ENCODE measurements at places on chromosomes 3 and 15.
A peak's percentile ranks its signal among the peaks of the same experiment; 100 is the strongest.

GRCh38 chr15:76062286-76062685 is 2.5 kb downstream of the TMEM266 start:
- peak; percentile 32 for DNase-seq
- peaks cover under 1% of the 10 kb centered on the region for H3K4me1 ChIP-seq
- H3K27ac ChIP-seq = no peak overlapping the region
- no peak overlapping the region for H3K4me3 ChIP-seq

DNA sequence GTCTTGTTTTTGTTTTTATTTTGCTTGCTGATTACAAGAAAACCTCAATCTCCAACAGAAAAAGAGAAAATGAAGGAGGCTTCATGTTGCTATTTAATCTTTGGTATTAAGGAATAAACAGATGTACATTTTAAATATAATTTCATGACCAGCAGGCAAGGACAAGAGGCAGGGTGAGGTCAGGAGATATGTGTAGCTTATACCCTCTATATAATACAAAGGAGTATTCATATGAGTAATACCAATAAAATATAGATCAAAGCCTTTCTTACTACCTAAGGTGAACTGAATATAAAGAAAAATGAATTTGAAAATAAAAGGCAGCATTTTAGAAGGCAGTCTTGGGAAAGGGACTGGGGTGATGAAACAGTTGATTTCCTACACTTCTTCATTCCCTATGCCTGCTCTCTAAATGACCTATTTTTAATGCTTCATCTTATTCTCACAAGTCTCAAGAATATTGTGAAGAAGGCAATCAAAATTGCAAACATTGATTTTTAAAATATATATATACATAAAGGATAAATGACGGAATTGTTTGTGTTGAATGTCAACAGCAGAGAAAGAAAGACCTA is 8.6 kb upstream of the CBLB start:
- no peak overlapping the region for H3K4me3 ChIP-seq
- DNase-seq = no peak
- H3K4me1 ChIP-seq = peaks cover 4% of the 10 kb centered on the region
- no peaks in the 10 kb centered on the region for H3K27me3 ChIP-seq

GRCh38 chr3:115576325-115576875 is 46.9 kb upstream of the GAP43 start:
- no peak for DNase-seq
- no peak overlapping the region for H3K27ac ChIP-seq
- H3K4me3 ChIP-seq = no peak overlapping the region
- H3K4me1 ChIP-seq = no peaks in the 10 kb centered on the region
- H3K36me3 ChIP-seq = no peaks in the 10 kb centered on the region

DNA sequence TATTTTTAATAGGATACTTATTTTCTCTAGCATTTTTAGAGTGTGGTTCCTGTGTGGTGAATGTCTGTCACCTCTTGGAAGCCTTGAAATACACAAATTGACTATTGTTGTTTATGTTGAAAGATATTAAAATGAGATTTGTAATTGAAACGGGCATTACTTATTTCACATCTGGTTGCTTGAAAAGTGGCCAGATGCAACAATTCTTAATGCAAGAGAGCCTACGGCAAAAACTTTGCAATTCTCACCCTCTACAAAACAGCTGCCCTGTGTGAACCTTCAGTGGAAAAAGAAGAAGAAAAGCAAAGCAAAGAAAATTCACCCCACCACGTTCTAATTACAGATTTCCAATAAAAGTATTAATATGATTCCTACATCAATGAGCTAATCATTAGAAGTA is 46.6 kb downstream of the PPARG start:
- no peaks in the 10 kb centered on the region for H3K36me3 ChIP-seq
- H3K4me1 ChIP-seq = no peaks in the 10 kb centered on the region
- H3K4me3 ChIP-seq = no peak overlapping the region
- H3K27me3 ChIP-seq = no peaks in the 10 kb centered on the region
- H3K27ac ChIP-seq = no peak overlapping the region

DNA sequence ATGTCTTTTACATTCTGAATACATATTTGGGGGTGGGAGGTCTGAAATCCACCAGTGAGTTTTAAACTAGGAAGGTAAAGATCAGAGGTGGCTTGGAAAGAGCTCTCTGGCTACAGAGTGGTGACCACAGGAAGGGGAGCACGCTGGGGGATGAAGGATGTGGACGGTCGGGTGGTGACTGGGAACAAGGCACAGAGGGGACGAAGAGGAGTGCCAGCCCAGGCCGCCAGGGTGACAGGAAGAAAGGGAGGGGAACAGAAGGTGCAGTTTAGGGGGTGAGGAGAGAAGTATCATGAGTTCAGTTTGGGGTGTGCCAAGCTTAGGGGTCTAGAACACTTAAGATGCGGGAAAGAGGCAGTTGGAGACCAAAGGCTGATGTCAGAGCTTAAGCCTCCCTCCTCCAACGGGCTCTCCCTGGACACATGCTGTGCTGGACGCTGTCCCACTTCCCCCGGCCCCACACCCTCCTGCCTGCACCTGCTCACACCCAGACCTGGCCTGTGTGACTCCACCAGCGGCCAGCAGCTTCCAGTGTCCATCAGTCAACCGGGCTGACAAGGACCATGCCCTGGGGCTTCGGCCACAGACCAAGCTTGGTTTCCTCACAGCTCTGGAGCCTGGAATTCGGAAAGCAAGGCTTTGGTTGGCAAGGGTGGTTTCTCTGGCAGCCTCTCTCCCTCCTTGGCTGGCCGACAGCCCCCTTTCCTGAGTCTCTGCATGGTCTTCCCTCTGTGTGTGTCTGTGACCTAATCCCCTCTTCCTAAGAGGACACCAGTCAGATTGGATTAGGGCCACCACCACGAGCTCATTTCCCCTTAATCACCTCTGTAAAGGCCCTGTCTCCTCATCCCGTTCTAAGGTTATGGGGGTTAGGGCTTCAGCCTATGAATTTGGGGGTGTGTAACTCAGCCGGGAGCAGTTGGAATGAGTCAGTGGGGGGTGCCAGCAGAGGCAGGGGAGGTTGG is 120.4 kb upstream of the IQSEC1 start:
- H3K36me3 ChIP-seq = no peaks in the 10 kb centered on the region
- DNase-seq = no peak
- no peaks in the 10 kb centered on the region for H3K4me1 ChIP-seq
- no peak overlapping the region for H3K27ac ChIP-seq
- H3K4me3 ChIP-seq = no peak overlapping the region

GRCh38 chr3:192727032-192727847 is at the start of gene FGF12:
FGF12 (minus strand) TSS chr3:192727541.
- H3K4me1 ChIP-seq = no peaks in the 10 kb centered on the region
- H3K27ac ChIP-seq = no peak within 1 kb of the TSS
- no peaks in the 10 kb centered on the region for H3K27me3 ChIP-seq
- no peak within 1 kb of the TSS for H3K4me3 ChIP-seq
- H3K36me3 ChIP-seq = no peaks in the 10 kb centered on the region

GRCh38 chr15:43127752-43128151 is 5.6 kb upstream of the TMEM62 start:
- no peaks in the 10 kb centered on the region for H3K27me3 ChIP-seq
- no peaks in the 10 kb centered on the region for H3K36me3 ChIP-seq
- H3K4me1 ChIP-seq = peaks cover under 1% of the 10 kb centered on the region
- H3K27ac ChIP-seq = no peak overlapping the region
- no peak for DNase-seq

GRCh38 chr3:59866076-59866475 is 816.3 kb upstream of the CFAP20DC start:
- DNase-seq = no peak
- no peak overlapping the region for H3K27ac ChIP-seq
- peaks cover 2% of the 10 kb centered on the region for H3K4me1 ChIP-seq
- 0 out of 2 replicates have a peak, but pooled peaks cover 1% of the 10 kb centered on the region for H3K27me3 ChIP-seq
- no peak overlapping the region for H3K4me3 ChIP-seq

GRCh38 chr15:59322056-59322759 is 50.5 kb downstream of the MYO1E start:
- no peak overlapping the region for H3K4me3 ChIP-seq
- no peaks in the 10 kb centered on the region for H3K27me3 ChIP-seq
- no peak for DNase-seq
- peaks cover 2% of the 10 kb centered on the region for H3K4me1 ChIP-seq

- H3K36me3 ChIP-seq = no peaks in the 10 kb centered on the region
- H3K27ac ChIP-seq = no peak overlapping the region
- H3K4me3 ChIP-seq = peak overlapping the region; percentile 54
- peak; percentile 66 for DNase-seq
- H3K4me1 ChIP-seq = no peaks in the 10 kb centered on the region
Observed at GRCh38 chr15:99928429-99928981, 195.3 kb upstream of the LYSMD4 start.

DNA sequence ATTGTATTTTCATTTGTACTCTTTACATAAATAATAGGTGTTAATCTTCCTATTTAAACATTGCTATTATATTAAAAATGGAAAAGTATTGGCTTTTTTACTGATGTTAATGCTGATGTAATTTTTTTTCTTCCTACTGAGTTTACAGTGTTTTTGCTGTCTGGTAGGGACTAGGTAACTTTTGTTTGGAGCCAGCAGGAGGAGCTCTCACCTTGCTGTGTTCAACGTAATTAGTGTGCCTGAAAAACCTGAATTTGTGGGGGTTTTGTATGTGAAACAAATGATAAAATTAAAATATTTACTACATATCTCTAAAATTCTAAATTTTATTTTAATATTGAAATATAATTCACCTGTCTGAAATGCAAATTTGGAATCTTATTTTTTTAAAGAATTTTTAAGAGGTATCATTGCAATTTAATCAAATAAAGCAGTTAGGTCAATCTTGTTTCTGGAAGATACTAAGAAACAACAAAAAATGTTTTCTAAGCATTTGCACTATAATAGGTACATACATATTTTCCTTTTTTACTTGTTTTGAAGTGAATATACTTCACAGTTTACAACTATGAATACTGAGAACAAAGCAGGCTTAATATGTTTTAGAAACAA is 48.8 kb downstream of the EPHA6 start:
- no peaks in the 10 kb centered on the region for H3K4me1 ChIP-seq
- H3K36me3 ChIP-seq = no peaks in the 10 kb centered on the region
- H3K27ac ChIP-seq = no peak overlapping the region
- H3K27me3 ChIP-seq = no peaks in the 10 kb centered on the region
- no peak overlapping the region for H3K4me3 ChIP-seq
- peak; percentile 2 for DNase-seq

DNA sequence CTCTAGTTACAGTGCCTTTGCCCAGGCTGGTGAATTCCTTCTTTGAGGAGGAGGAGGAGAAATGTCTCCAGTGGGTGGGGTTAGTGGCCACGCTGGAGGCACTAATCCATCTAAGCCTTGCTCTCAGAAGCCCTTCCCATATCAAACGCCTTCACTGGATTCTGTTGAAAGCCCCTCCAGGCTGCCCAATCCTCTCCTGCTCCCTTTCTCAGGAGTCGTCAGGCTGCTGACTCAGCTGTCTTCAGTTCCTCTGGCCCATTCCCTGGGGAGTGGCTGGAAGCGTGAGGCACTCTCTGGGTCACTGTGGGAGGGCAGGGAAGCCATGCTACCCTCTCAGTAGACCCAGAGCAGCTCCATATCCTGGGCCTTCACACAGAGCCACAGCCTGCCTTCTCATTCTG is 2.7 kb downstream of the AP2M1 start:
- peaks cover 54% of the 10 kb centered on the region for H3K36me3 ChIP-seq
- H3K4me1 ChIP-seq = peaks cover 10% of the 10 kb centered on the region
- peak overlapping the region; percentile 81 for H3K27ac ChIP-seq

- no peaks in the 10 kb centered on the region for H3K27me3 ChIP-seq
- no peaks in the 10 kb centered on the region for H3K36me3 ChIP-seq
- no peak overlapping the region for H3K4me3 ChIP-seq
- no peaks in the 10 kb centered on the region for H3K4me1 ChIP-seq
- no peak overlapping the region for H3K27ac ChIP-seq
- peak; percentile 76 for DNase-seq
Observed at GRCh38 chr3:104796556-104796955, 570.2 kb upstream of the ALCAM start.

- H3K36me3 ChIP-seq = no peaks in the 10 kb centered on the region
- H3K4me1 ChIP-seq = 0 out of 2 replicates have a peak, but pooled peaks cover 5% of the 10 kb centered on the region
- DNase-seq = peak; percentile 64
Observed at GRCh38 chr15:40633178-40633577, 39.1 kb downstream of the KNL1 start.

DNA sequence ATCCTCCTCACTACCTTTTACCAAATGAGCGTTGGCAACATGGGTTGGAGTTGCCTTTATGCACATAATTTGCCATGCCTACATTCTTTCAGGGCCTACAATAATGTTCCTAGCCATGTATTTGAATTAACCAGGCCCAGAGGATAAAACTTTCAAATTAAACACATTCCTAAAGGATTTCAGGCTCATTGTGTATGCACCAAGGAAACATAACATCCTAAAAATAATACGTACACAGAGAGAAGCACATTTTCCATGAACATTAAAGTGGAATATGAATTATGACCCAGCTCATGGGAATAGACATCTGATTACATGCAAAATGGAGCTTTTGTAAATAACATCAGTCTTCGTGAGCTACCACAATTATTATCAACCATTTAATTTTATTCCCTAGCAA is 203.3 kb downstream of the RORA start:
- H3K4me3 ChIP-seq = no peak overlapping the region
- no peaks in the 10 kb centered on the region for H3K36me3 ChIP-seq
- DNase-seq = no peak

DNA sequence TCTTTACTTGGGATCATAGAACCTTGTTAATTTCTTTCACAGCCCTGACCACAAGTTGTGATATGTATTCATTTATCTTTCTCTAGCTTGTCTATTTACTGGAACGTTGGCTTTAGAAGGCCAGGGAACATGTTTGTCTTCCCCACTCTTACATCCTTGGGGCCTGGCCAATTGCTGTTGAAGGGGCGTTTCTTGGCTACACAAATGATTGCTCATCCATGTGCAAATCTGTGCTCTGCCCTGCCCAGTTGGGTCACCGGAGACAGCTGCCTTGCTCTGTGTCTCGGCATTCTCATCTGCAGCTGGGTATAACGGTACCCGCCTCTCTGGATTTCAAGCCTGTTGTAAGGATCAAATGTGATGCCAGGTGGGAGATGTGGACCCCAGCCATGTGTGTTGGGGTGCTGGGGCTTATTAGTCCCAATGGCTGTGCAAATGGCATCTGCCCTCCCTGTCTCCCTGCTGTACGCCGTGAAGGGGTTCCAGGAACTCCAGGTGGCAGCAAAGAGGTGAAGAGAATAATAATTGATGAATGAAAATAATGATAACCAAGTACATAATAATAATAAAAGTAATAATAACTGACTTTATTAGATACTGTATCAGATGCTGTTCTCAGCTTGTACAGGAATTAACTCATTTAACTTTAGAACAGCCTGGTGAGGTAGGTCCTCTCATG is 24.0 kb upstream of the TLE3 start:
- H3K27ac ChIP-seq = no peak overlapping the region
- DNase-seq = peak; percentile 80
- no peaks in the 10 kb centered on the region for H3K36me3 ChIP-seq
- peaks cover 5% of the 10 kb centered on the region for H3K4me1 ChIP-seq
- peaks cover 49% of the 10 kb centered on the region for H3K27me3 ChIP-seq

DNA sequence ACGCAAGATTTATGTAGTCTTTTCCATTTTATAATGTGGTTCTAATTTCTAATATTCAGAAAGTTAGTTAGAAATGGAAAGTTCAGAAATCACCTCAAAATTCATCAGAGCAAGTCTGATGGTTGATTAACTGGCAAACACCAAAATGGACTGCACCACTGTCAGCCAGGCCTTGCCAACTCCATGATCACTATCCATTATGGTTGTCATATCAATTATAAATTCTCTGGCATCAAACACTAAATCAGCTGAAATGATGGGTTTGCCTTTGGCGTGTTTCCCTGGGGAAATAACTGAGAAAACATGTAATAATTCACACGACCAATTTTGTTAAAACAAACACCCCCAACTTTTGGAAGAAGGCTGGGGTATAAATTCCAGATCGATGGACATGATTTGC is 219.4 kb downstream of the CDIN1 start:
- H3K36me3 ChIP-seq = no peaks in the 10 kb centered on the region
- DNase-seq = no peak
- H3K4me3 ChIP-seq = no peak overlapping the region
- no peaks in the 10 kb centered on the region for H3K27me3 ChIP-seq
- H3K27ac ChIP-seq = no peak overlapping the region

Measured in IMR-90 (cell line).